ENCODE measurements at places on chromosomes 12 and 14. TPM values are rescaled to one million over a fixed set of nuclear protein-coding genes. Genes with fewer than 3 reads are reported as not detected.

- H3K36me3 ChIP-seq = no peaks in the 10 kb centered on the region
- no peak for DNase-seq
- no peaks in the 10 kb centered on the region for H3K4me1 ChIP-seq
- no peak overlapping the region for H3K27ac ChIP-seq
Observed at GRCh38 chr12:115114140-115114539, 430.2 kb upstream of the TBX3 start.

- H3K27me3 ChIP-seq = no peaks in the 10 kb centered on the region
- H3K27ac ChIP-seq = peak overlapping the region; percentile 32
- no peak overlapping the region for H3K4me3 ChIP-seq
- DNase-seq = no peak
Observed at GRCh38 chr12:118166946-118167345, 31.0 kb downstream of the PEBP1 start.

GRCh38 chr14:59245809-59246295, 57.4 kb downstream of the DAAM1 start:
- no peak for DNase-seq
- peak overlapping the region; percentile 27 for H3K27ac ChIP-seq
- H3K27me3 ChIP-seq = no peaks in the 10 kb centered on the region
- no peak overlapping the region for H3K4me3 ChIP-seq
- peaks cover 21% of the 10 kb centered on the region for H3K4me1 ChIP-seq

DNA sequence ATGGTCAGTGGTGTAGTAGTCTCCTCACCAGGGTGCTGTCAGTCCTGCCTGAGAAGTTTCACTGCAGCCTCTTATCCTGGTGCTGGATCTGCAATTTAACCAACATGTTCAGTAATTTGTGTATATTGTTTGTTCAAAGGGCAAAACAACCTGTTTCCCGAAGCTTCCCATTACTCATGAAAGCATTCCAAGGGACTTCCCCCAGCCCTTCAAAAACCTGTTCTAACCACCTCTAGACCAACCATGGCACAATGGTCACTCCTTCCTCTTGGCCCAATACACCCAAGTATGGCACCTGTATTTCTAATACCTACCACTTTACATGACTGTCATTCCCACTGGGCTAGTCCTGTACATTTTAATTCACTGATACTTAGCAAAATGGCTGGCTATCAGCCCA, 12.1 kb downstream of the CKAP4 start:
- H3K4me3 ChIP-seq = peak overlapping the region; percentile 3
- peaks cover 8% of the 10 kb centered on the region for H3K4me1 ChIP-seq
- H3K27me3 ChIP-seq = peaks cover 6% of the 10 kb centered on the region
- DNase-seq = no peak
- H3K36me3 ChIP-seq = no peaks in the 10 kb centered on the region

- H3K4me3 ChIP-seq = peak overlapping the region; percentile 95
- peak overlapping the region; percentile 83 for H3K27ac ChIP-seq
- H3K27me3 ChIP-seq = no peaks in the 10 kb centered on the region
- peaks cover 17% of the 10 kb centered on the region for H3K4me1 ChIP-seq
- DNase-seq = peak; percentile 47
Observed at GRCh38 chr14:102593061-102593824, 794 bp downstream of the RCOR1 start.

DNA sequence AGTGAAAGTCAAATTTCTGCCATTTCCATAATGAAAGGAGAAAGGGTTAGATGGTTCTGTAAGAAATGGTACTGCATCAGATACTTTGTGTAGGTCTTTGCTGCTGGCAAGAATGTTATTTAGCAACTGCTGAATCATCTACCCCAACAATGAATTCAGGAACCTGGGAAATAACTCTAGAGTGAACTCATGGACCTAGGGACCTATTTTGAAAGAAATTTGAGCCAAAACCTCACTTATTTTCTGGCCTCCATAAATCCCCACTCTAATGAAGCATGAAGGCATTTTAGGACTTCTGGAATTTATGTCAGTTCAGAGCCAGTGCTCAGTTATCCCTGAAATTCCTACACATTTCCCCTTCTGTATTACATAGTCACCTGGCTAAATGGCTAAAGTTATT, 50.9 kb upstream of the CPNE8 start:
- H3K27me3 ChIP-seq = no peaks in the 10 kb centered on the region
- no peak overlapping the region for H3K27ac ChIP-seq
- H3K36me3 ChIP-seq = no peaks in the 10 kb centered on the region
- DNase-seq = no peak

Gene GALNT6
- total RNA-seq = 7.0 TPM

DNA sequence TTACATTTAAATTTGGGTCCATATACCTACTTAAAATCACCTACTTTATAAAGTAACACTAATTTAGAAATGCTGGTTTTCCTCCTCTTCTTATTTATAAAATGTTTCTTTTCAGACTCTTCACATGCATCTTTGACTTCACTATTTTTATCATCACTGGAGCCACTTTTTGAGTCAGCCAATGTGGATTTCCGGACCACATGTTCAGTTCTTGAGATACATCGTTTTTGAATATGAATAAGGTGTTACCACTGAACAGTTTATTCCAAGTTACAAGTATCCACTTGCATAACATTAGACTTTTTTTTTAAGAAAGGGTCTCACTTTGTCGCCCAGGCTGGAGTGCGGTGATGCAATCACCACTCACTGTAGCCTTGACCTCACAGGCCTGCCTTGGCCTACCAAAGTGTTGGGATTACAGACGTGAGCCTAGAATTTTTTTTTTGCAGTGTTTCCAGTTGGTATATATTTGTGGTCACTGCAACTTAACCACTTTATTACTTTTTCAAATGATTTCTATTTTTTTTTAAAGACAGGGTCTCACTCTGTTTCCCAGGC, 5.7 kb downstream of the FNTB start:
- no peaks in the 10 kb centered on the region for H3K36me3 ChIP-seq
- no peak overlapping the region for H3K27ac ChIP-seq
- no peaks in the 10 kb centered on the region for H3K27me3 ChIP-seq
- no peak for DNase-seq
- H3K4me3 ChIP-seq = no peak overlapping the region
- peaks cover 30% of the 10 kb centered on the region for H3K4me1 ChIP-seq

- H3K36me3 ChIP-seq = peaks cover 3% of the 10 kb centered on the region
- H3K27ac ChIP-seq = no peak overlapping the region
- no peaks in the 10 kb centered on the region for H3K4me1 ChIP-seq
- DNase-seq = no peak
- H3K27me3 ChIP-seq = no peaks in the 10 kb centered on the region
Observed at GRCh38 chr12:56398324-56398723, 35.7 kb upstream of the APOF start.

DNA sequence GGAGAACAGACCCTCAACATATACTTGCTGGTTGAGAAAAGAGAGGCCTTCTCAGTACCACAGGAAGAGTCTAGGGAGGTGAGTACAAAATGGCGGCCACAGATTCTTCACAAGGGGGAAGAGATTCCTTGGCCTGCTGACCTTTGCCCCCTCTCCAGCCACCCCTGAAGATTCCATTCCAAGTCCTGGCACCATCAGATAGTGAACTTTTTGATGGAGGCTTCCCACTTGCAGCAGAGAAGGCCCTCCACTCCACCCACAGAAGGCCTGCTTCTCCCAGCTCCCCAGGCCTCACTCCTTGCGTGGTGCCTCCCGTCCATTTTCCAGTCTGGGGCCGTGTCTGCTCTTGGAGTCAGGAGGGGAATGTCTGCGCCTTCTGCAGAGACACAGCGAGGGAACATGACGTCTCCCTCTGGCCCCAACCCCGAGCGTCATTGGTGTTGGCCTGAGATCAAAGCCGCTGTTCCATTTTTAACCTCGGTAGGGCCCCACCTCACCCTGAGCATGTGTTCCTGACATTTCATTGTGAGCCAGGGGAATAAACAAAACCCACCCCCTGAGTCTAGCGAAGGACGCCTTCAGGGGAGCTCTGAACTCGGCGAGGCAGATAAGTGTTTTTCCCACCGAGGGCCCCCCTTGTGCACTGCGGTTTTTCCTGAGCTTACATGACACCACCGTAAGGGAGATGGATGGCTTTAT, 268.7 kb upstream of the TBX3 start:
- no peak overlapping the region for H3K4me3 ChIP-seq
- DNase-seq = no peak
- no peaks in the 10 kb centered on the region for H3K36me3 ChIP-seq

DNA sequence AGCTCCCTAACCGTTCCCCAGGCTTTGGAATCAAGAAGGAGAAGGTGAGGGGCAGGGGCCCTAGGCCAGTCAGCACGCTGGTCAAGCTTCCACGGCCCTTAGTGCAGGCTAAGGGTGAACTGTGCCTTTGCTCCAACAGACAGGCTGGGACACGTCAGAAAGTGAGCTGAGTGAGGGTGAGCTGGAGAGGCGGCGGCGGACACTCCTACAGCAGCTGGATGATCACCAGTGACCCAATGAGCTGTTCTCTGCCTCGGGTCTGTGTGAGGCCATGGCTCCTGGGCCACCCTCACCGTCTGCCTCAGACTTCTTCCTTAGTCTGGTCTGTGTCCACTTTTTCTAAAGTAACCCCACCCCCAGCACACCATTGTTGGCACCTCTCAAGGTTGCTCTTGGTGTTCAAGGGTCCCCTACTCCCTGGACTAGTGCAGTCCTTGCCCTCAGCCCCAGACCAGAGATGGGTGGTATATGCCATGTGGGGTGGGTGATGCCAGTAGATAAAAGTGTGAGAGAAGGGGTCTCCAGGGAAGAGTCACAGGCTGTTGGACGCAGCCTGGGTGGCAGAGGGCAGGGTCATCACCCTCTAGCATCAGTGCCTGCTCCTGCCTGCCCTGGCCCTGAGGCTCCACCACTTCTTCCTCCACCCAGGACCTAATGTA, 20.7 kb downstream of the PRPF40B start:
- H3K4me1 ChIP-seq = peaks cover 18% of the 10 kb centered on the region
- peak overlapping the region; percentile 90 for H3K27ac ChIP-seq
- no peak for DNase-seq

Gene MGST1
- total RNA-seq = not detected

Gene TAS2R8
- not detected for total RNA-seq

DNA sequence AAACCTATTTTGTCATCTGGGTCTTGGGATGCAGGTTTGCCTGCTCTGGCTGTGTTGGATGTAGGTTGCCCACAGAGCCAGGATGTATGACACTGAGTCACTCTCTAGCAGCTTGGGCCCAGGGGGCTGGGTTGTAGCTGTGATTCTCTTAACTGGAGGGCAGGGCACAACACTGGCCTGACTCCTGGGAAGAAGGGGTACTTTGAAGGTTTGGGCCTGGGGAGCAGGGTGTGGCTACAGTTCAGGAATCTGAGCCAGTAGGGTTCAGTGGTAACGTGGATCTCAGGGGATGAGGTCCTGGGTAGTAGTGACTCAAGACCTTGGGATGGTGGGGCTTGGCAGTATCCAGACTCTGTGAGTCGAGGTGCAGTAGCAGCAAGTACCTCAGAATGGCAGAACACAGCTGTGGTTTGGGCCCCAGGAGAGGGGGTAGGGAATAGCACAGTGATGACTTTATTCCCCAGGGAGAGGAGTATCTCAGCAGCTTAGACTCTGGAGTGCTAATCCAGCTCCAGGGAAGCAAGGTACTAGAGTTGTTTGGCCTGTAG, 25.7 kb downstream of the TBC1D15 start:
- peak overlapping the region; percentile 10 for H3K4me3 ChIP-seq
- H3K36me3 ChIP-seq = peaks cover 5% of the 10 kb centered on the region
- H3K27me3 ChIP-seq = no peaks in the 10 kb centered on the region
- peaks cover 36% of the 10 kb centered on the region for H3K4me1 ChIP-seq
- peak overlapping the region; percentile 85 for H3K27ac ChIP-seq

- no peaks in the 10 kb centered on the region for H3K27me3 ChIP-seq
- H3K27ac ChIP-seq = peak overlapping the region; percentile 1
- H3K4me3 ChIP-seq = no peak overlapping the region
Observed at GRCh38 chr14:35858521-35859209, 32.5 kb downstream of the BRMS1L start.

Gene DPF3
- total RNA-seq = 1.2 TPM

Gene KCNMB4
- total RNA-seq = 0.26 TPM

GRCh38 chr12:84922693-84923092, 10.1 kb upstream of the SLC6A15 start:
- no peak overlapping the region for H3K4me3 ChIP-seq
- H3K4me1 ChIP-seq = no peaks in the 10 kb centered on the region
- DNase-seq = no peak
- no peaks in the 10 kb centered on the region for H3K36me3 ChIP-seq
- no peak overlapping the region for H3K27ac ChIP-seq
- H3K27me3 ChIP-seq = no peaks in the 10 kb centered on the region

- DNase-seq = no peak
- H3K36me3 ChIP-seq = peaks cover 2% of the 10 kb centered on the region
- H3K4me1 ChIP-seq = no peaks in the 10 kb centered on the region
- no peak overlapping the region for H3K4me3 ChIP-seq
- H3K27ac ChIP-seq = no peak overlapping the region
Observed at GRCh38 chr14:56092763-56093162, 25.4 kb upstream of the PELI2 start.

Measured in T-helper 17 cell (primary cell).